Glutamatergic neuron (in vitro differentiated cells): ENCODE measurements at places on chromosomes 12 and 14. TPM values are rescaled to one million over a fixed set of nuclear protein-coding genes. Genes with fewer than 3 reads are reported as not detected.
A peak's percentile ranks its signal among the peaks of the same experiment; 100 is the strongest.

DNA sequence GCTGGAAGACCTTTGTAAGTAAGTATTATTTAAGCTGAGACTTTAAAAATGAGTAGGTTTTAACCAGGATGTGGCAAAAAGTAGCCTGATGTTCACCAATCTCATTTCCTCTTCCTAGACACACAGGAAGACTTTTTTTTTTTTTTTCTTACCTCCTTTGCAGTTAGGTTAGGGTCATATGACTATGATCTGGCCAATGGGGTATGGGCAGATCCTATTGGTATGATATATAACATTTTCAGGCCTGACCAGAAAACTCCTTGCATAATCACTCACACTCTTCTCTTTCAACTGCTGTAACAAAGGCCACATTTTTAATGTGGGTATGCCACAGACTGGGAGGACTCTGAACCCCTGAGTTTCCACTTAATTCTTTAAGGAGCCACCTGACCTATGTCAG is 2.7 kb upstream of the RPS6KA5 start:
- DNase-seq: no peak

DNA sequence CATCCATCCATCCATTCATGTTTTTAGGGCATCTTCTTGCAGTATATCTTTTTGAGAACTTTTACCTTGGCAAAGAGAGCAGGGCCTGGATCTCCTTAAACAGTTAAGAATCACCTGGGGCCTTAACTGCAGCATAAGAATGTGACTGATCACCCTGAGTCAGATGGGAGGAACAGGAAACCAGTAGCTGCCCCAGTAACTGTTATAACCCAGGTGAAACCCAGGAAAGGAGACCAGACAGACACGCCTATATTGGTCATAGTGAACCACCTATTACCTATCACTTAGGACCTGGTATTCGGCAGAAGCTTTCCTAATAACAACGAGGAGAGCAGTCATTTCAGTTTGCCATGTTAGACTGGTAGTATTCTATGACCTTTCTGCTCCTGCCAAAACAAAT is 43.4 kb upstream of the NR2C1 start:
- no peak for DNase-seq

PRKD1 gene
- 0.54 TPM for total RNA-seq

- DNase-seq: no peak
These were observed 1441.4 kb downstream of the AACS start for GRCh38 chr12:126506426-126507182.

DNA sequence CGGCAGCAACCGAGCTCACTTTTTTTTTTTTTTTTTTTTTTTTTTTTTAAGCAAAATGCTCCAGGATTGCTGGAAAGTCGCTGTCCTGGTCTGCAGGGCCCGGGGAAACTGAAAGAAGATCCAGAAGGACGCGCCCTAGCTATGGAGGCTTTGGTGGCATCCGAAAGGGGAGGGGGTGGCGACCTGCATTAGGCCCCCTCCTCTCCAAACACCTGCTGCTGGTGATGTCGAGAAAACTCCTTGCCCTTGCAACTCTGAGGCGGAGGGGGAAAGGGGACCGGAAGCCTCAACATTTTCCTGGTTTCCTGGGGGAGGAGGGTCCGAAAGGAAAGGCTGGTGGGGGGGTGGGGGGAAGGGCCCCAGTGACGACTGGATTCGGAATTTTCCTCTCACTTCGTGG is 421.1 kb downstream of the VRK1 start:
- DNase-seq: no peak

DNA sequence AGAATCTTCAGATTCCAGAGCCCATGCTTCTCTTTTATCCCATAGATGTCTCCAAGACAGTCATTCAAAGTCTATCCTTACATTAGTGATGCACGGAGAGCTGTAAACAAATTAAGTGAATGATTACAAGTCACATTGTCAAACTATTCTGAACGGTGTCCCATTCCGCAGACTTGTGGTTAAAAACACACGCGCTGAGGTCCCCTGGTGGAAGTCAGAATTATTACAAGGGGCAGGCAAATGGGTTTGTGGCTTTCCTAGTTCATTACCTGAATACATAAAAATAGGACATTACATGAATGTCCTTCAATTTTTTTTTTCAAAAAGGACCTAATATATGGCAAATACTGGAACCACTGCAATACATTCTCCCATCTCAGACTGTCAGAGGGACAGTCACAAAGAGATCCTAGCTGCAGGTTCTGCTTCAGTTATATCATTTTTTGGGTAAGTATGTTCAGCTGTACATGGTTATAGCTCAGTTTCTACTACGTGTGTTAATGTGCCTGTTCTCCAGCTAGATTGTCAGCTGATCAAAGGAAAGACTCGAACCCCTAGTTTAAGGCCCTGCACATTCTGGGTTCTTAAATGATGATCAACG is 53.1 kb upstream of the STON2 start:
- DNase-seq: peak; percentile 69

NR4A1 gene
- 8.5 TPM for total RNA-seq

DNA sequence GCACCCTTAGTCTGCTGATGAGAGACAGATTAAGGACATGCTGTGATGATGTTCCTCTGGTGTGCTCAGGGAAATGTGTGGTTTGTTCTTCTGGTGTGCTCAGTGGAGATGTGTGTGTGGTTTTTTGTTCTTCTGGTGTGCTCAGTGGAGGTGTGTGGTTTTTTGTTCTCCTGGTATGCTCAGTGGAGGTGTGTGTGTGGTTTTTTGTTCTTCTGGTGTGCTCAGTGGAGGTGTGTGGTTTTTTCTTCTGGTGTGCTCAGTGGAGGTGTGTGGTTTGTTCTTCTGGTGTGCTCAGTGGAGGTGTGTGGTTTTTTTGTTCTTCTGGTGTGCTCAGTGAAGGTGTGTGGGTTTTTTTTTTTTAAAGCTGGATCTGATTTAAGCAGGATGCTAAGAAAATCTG is 15.4 kb downstream of the PIWIL1 start:
- no peak for DNase-seq

FAM186B gene
- not detected for total RNA-seq

- no peak for DNase-seq
These were observed 17.1 kb downstream of the SLC11A2 start for GRCh38 chr12:51009056-51009440.

ACOT4 gene
- total RNA-seq: not detected

DNA sequence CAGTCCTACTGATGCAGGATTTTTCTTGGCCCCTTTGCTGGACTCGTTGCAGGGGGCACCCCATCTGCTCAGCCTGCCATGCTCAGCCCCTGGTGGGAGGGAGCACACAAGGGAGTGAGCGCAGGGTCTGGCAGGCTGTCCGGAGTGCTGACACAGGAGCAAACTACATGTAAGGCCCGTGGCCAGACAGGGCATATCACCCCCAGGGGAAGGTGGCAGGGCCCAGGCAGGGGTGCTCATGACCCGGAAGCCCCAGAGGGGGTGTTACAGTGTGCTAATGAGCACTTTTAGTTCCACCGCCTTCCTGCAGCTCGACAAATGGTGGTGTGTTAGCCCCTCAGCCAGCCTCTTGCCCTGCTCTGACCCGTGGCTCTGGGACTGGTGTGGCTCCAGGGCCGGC is 645.6 kb upstream of the TMEM132C start:
- peak; percentile 35 for DNase-seq

DNA sequence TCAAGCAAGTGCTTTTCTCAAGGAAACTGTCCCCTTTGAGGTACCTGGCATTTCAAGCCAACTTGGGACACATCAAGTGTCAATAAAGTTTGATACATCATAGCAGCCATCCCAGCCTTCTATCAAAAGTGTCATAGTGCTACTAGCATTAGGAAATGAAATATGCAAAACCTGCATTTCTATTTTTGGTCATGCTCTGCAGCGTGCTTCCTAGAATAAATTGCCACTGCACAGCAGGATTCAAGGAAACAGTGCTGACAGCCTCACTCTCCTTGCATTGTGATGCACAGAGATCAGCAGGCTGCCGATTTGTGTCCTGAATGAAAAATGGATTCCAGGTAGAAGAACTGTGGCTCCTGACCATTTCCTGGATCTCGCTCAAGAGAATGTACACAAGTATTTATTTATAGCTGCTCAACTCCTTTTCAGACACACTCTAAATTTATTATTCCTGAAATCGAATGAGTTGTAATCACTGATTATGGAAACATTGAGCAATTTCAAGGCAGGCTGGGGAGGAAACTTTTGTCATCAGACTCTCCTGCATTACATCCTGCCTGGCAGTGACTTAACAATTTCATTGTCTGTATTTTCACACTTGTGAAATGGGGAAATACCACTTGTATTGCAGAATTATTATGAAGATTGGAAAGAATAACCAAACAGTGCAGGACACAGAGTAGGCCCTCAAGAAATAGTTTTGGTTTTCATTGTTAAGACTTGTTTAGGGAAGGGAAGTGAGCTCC is 120.9 kb downstream of the SLC38A6 start:
- DNase-seq: no peak

GRCh38 chr12:123532808-123533649 is 490 bp downstream of the RILPL1 start:
- DNase-seq: peak; percentile 63

BCL2L2 gene
- 32.6 TPM for total RNA-seq

SDS gene
- not detected for total RNA-seq

- no peak for DNase-seq
These were observed 86.8 kb upstream of the ADAMTS20 start for GRCh38 chr12:43638806-43639205.
